ENCODE measurements at places on chromosomes 1 and 21. TPM values are rescaled to one million over a fixed set of nuclear protein-coding genes. Genes with fewer than 3 reads are reported as not detected.

The C1orf116 gene
- total RNA-seq, result 22.5 TPM

The FNDC10 gene
- 2.6 TPM for total RNA-seq

The SPRR2A gene
- total RNA-seq, result 1.8 TPM

The PRELP gene
- not detected for total RNA-seq

The MAP3K7CL gene
- 0.92 TPM for total RNA-seq

The CNIH3 gene
- 1.4 TPM for total RNA-seq

The ADCY10 gene
- total RNA-seq, result not detected

The AVPR1B gene
- total RNA-seq, result not detected

The PYHIN1 gene
- total RNA-seq, result not detected

The PTPN14 gene
- 39.4 TPM for total RNA-seq

The ZNF281 gene
- total RNA-seq, result 17.4 TPM

The LEFTY1 gene
- total RNA-seq, result not detected

GRCh38 chr1:6587261-6588005 lies 7.6 kb downstream of the ZBTB48 start:
- no peak for DNase-seq

GRCh38 chr1:18925279-18925678 lies 22.9 kb upstream of the ALDH4A1 start:
- no peak for DNase-seq

GRCh38 chr1:153626904-153627714 lies at the start of gene S100A13:
Gene S100A13, minus strand, starts transcription at chr1:153627505. Its CDS starts 1,033 bp downstream, at chr1:153626472.
- peak; percentile 83 for DNase-seq

- no peak for DNase-seq
Observed at GRCh38 chr1:211935448-211935970, 99.8 kb downstream of the INTS7 start.

GRCh38 chr1:216960716-216961115 lies 237.5 kb upstream of the ESRRG start:
- no peak for DNase-seq

DNA sequence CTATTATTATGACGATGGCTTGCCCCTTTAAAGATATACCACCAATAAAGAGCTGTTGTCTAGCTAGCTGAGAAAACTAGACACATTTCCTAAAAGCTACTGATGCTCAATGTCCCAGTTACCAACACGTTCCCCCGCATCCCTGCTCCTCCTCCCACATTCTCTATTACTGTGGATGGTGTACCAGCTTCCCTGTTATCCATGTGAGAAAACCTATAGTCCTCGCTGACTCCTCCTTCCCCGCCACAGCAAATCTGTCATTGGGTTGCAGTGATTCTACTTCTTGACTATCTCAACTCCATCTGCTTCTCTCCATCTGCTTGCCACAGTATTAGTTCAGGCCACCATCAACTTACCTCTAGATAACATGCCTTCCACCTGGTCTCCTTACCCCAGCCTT lies 337.5 kb downstream of the KCNH1 start:
- DNase-seq, result no peak

GRCh38 chr1:199687321-199687720 lies 340.2 kb upstream of the NR5A2 start:
- no peak for DNase-seq

GRCh38 chr1:47452426-47452825 lies 14.6 kb downstream of the FOXD2 start:
- DNase-seq, result no peak

DNA sequence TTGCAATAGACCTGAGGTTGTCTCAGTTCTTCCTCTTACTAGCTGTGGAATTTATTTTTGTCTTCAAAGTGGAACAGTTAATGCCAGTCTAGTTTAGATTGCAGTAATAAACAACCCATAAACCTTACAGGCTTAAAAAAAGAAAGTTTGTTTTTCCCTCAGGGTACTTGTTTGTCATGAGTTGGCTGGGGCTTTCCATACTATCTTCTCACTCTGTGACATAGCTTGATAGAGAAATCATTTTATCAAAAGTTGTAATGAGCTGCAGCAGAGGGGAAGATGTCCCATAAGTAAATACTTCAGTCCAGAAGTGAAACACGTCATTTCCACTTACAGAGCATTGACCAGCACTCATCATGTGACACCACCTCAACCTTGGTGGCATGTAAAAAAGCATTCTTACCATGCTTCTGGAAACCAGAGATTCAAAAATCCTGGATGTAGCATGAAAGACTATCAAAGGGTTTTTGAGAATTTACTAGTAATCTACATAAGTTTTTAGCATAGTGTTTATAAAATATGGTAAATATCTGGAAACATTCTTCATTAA lies 62.8 kb upstream of the COL11A1 start:
- no peak for DNase-seq

DNA sequence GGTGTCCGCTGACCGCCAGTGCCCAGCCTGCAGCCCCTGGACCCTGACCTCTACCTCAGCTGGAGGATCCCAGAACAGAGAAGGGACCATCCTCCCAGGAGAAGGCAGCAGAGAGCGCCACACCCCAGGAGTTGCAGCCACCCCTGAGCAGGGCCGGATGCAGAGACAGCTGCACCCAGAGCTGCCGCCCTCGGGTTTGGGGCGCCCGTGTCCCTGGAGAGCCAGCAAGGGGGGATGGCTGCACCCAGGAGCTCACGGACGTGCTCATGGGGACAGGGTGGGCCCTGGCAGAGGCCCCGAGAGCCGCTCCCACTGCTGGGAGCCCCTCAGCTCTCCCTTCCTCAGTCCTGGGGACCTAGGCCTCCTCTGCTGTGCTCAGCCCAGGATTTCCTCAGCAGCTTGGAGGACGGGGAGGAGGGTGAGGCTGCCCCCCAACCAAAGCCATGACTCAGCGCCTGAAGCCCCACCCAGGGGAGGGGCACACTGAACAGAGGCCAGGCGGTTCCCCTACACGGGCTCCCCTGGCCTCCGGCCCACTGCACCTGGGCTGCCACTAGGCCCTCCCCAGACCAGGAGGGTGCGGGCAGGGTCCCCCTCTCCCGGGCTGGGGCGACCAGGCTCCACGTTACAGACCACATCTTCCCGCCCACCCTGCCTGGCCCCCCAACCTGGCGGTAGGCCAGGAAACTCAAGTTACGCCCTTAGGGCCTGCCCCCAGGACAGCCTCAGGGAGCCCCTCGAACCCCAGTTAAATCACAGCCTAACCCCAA lies 2.2 kb downstream of the ACAP3 start:
- DNase-seq, result no peak

- no peak for DNase-seq
Observed at GRCh38 chr1:202615501-202616354, 94.5 kb downstream of the SYT2 start.

- no peak for DNase-seq
Observed at GRCh38 chr21:26553898-26554297, 19.2 kb downstream of the CYYR1 start.

DNA sequence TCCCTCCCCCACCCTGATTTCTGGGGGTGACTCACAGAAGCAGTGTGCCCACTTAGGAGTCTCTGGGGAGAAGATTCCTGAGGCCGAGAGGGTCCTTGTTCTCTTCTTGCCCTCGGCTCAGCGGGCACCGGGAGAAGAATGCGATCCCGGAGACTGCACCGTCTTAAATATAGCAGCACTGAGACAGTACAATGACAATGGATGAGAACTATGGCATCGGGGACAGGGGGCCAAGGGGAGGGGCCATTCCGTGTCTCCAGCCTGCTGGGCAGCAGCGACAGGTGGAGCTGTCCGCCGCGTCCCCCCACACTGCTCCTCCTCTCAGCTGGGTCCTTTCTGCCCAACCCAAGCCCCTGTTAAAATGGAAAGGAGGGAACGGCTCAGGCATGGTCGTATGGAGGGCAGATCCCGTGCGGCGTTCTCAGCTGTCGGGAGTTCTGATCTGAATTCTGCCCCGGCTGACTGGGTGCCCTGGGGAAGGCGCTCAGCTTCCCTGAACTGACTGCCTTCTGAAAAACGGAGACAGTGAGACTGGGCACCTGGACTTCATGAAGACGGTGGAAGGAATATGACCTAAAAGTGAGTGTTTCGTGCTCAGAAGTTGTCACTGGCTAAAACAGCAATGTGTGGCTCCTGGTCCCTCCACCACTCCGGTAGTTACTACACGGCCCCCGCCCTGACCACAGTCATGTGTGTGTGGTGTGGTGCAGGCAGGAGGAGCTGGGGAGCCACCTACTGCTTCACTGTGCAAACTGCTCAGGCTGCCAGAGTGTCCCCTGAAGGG lies at the start of gene MYOM3:
TSS of gene MYOM3 (minus strand) at position 140 of the 784 bp plus-strand sequence. CDS start 3,499 bp downstream, outside the sequence.
- DNase-seq, result no peak

GRCh38 chr1:39080831-39081270 lies 54.7 kb downstream of the NDUFS5 start:
- no peak for DNase-seq

DNA sequence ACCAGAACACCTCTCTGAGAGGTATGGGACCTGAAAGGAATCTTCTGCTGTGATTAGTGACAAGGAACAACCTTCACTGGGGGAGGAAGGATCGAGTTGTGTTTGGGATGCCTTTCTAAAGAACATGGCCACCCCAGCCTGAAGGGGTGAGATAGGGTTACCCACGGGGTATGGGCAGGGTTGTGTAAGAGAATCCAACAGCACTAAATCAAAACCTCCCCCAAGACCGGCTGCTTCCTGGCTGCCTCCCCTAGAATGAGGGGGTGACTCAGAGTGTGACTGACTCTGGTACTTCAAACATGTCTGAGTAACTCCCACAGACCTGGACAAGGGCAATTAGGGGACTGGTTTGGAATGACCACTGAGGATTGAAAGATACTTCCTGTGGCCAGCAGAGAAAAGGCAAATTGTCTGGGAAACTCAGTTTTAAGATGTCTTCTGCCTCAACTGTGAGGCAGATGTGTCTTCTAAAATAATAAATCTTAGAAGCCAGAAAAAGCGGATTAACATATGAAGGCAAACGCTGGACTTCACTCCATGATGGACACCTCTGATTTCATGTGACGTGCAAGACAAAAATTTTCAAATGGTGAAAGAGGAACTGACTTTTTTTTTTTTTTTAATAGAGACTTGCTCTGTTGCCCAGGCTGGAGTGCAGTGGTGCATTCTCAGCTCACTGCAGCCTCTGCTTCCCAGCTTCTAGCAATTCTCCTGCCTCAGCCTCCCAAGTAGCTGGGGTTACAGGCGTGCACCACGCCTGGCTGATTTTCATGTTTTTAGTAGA lies 6.7 kb upstream of the PTPN14 start:
- DNase-seq, result no peak

- no peak for DNase-seq
Observed at GRCh38 chr1:64963466-64963865, 2.9 kb downstream of the JAK1 start.

DNA sequence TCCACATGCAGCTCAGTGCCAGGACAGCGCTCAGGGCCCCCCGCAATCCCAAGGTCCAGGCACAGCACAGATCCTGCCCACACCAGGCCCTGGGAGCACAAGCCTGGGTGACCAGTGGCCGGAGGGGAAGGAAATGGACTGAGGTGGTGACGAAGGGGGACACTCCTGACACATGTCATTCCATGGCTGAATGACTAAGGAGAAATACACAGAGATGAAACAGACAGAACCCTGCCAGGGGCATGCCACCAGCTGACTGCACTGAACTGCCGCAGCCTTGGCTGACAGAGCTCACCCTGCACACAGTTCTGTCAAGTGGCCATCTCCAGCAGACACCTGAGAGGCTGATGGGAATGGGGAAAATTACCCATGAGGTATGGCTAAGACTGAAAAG lies 56.1 kb downstream of the HSF2BP start:
- no peak for DNase-seq

GRCh38 chr1:38009088-38009840 lies 3.3 kb upstream of the UTP11 start:
- DNase-seq, result no peak

DNA sequence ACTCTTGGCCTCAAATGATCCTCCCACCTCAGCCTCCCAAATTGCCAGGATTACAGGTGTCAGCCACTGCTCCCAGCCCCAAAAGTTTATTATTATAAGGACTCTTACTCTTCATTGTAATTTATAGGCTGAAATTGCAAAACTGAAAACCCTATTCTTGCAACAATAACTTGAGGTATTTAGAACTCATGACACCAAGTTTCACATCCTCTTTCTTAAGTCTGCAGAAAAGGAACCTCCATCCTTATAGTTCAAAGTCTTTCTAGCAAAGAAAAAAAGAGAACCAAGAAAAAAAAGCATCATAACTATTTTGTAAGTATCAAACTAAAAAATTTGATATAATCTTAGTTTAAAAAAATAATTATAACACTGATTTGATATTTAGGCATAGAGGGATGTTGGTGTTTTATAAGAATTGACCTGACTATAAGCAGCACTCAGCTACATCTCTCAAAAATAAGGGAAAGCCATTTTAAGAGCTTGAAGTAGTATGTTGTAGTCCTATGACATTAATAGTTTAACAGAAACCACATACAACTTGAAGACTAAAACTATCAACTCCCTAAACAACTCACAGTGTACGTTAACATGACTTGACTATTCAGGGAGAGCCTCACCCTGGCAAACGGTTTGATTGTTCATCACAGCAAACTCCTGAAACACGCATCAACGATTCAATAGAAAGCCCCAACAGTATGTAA lies 122.4 kb downstream of the AKT3 start:
- DNase-seq, result no peak

GRCh38 chr1:10616696-10617095 lies 141.9 kb downstream of the PEX14 start:
- DNase-seq, result no peak

DNA sequence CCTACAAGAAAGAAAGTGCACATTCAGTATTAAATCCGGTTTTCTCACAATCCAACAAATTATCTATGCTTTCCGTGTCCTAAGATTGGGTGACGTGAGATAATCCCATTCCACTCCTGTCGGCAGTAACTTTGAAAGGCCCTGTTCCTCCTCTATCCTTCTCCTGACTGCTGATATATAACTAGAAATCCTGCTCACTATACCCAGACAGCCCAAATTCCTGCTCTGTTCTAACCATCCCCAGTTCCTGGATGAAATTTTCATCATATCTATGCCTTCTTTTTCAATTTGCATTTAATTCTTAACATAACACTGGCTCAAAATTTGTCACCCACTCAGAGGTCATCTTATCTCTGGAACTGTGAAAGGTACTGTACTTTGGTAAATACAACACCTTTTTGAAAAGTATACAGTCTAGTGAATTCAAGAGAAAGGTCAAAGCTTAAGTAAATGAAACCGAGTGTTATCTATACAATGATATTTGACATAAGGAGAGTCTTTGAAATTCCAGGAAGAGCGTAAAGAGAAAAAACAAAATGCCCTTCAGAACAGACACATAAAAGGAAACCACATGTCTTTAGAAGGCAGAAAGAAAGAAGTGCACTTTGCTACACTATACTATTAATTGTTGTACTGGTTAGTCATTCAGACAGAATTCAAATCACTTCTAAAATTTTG lies 200.5 kb upstream of the NEGR1 start:
- no peak for DNase-seq

GRCh38 chr21:37166733-37167132 lies 93.7 kb downstream of the TTC3 start:
- DNase-seq, result no peak

DNA sequence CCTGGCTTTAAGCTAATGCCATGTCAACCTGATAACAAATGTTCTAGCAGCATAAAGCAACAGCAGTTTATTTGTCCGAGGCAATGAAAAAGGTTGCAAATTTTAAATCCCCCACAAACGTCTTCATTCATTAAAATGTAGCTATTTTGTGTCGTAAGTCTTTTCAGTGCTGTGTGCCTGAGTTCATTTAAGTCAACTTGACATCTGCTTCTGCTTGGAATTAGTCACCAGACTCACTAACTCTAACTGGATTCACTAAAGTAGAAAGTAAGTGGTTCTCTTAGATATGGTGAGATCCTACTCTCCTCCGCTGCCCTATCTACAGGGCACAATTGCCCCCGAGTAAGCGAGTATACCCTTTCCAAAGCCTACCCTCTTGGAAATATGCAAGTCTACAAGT lies 118.4 kb upstream of the CHRM3 start:
- no peak for DNase-seq

GRCh38 chr1:117971777-117972176 lies 42.2 kb downstream of the WDR3 start:
- no peak for DNase-seq

All from epithelial cell of proximal tubule (primary cell).